Prostate gland (tissue), 2 donors: ENCODE measurements at places on chromosomes 13 and 19. TPM values are rescaled to one million over a fixed set of nuclear protein-coding genes. Genes with fewer than 3 reads are reported as not detected.
A peak's percentile ranks its signal among the peaks of the same experiment; 100 is the strongest.

GRCh38 chr19:46431824-46432223 lies 3.1 kb upstream of the PNMA8C start:
- DNase-seq = no peak

GRCh38 chr13:98570929-98571372 lies 6.0 kb downstream of the STK24 start:
- DNase-seq = no peak

DNA sequence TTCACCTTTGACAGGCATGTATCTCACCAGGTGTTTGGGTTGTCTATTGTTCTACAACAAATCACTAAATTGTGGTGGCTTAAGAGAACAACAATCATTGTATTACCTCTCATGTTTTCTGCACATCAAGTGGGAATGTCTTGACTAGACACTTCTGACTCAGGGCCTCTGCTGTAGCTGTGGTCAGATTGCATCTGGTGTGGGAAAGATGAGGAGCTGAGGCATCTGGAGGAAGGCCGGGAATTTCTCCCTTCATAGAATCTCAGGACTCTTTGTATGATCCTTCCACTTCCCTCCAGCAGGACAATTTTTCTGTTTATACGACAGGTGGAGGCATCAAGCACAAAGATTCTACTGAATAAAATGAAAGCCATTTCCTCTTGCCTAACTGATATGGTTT lies 511.8 kb upstream of the NBEA start:
- DNase-seq = no peak

DNA sequence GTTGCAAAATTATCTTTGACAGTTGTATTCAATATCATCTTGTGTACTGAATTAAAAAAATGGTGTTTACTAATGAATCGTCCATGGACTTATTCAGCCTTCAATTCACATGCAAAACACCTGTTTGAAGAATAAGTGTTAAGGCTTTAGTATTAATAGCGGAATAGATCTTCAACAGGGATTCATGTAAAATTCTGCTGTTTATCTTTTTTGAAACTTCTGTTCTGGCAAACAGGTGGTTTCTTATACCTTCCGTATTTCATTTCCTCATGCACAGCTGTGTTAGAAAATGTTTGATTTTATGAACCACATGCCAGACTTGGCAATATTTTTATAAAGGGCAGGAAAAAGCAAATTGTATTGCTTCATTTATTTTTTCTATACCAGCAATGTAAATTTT lies 255.7 kb downstream of the DACH1 start:
- DNase-seq = no peak

The ZNF90 gene
- 4.5 TPM for total RNA-seq

The GSX1 gene
- not detected for total RNA-seq

DNA sequence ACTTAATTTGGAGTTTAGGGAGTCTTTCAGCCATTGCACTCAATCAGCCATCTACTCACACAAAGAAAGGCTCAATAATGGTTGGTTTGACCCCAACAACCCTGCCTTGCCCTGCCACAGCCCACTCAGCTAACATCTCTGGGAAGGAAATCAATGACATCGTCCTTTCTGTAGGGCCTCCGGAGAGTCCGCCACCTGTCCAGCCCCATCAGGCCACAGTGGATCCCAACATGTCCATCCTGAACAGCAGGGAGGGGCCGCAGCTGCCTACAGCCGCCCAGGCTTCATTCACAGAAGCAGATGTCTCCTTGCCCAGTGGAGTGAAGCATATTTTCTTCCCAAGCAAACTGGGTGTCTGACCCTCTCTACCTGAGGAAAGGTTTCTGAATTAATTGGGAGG lies 4.2 kb upstream of the CDX2 start:
- no peak for DNase-seq

GRCh38 chr13:77810430-77810829 lies 108.2 kb downstream of the EDNRB start:
- no peak for DNase-seq

DNA sequence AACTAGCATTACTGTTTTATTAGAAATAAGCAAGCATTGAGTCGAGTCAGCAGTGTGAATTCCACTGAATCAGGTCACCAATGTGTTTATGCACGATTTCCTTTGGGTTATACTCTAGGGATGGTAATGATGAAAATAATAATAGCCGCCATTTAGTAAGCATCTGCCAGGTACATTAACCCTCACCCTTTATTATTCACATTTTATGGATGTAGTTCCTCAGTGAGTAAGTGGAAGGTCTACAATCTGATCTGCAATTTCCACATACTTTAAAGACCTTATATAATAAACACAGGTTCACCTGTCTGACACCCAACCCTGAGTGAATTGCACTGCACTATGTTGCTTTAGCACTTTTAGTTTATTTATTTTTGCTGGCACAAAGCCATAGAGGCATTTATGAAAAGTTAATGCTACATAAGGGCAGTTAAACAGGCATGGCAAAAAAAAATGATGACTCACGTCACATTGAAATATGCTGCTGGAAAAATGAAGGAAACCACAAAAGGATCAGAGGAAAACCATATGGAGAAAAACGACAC lies 122.4 kb downstream of the TRPC4 start:
- DNase-seq = no peak

- peak; percentile 5 for DNase-seq
Observed at GRCh38 chr13:109256866-109257760, 529.3 kb downstream of the IRS2 start.

DNA sequence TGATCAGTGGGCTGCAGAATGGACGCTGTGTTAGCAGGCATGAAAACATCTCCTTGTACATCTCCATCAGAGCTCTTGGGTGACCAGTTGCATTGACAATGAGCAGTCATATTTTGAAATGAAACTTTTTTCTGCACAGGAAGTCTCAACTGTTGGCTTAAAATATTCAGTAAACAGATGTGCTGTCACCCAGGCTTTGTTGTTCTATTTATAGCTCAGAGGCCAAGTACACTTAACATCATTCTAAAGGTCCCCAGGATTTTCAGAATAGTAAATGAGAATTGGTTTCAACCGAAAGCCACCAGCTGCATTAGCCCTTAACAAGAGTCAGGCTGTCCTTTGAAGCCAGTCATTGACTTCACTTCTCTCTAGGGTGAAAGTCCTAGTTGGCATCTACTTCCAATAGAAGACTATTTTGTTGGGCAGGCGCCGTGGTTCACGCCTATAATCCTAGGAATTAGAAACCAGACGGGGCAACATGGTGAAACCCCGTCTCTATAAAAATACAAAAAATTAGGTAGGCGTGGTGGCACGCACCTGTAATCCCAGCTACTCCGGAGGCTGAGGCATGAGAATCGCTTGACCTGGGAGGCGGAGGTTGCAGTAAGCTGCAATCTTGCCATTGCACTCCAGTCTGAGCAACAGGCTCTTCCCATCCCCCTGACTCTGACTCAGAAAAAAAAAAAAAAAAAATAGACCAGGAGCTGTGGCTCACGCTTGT lies 7.9 kb upstream of the PDE4A start:
- DNase-seq = no peak

DNA sequence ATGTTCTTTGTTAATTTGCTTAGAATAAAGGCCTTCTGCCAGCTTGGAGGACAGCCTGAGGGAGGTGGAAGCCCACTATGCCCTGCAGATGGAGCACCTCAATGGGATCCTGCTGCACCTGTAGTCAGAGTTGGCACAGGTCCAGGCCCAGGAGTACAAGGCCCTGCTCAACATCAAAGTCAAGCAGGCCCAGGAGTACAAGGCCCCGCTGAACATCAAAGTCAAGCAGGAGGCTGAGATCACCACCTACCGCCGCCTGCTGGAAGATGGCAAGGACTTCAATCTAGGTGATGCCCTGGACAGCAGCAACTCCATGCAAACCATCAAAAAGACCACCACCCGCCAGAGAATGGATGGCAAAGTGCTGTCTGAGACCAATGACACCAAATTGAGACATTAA lies 41.7 kb downstream of the ZNF85 start:
- DNase-seq = no peak

The CALR3 gene
- 0.91 TPM for total RNA-seq

The HIPK4 gene
- 2.6 TPM for total RNA-seq

DNA sequence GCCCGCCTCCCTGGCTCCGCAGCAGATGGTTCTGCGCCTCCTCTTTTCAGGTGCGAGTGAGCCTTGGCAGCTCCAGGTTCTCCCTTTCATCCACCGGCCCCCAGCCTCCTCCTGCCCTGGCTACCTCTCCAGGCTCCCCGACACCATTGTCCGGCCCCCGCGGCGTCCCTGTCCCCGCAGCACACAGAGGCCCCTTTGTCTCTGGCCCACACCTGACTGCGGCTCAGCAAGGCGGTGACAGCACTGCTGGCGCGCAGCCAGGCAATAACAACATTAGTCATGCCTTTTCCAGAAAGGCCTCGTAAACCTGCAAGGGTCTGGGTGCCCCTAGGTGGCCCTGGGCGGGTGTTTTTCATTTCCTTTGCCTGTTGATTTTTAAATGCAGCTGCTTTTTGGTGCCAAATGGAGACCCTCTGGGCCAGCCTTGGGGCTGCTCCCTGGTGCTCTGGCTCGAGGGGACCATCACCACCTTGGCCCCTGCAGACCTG lies 73.2 kb upstream of the MEDAG start:
- DNase-seq = peak; percentile 95

- peak; percentile 20 for DNase-seq
Observed at GRCh38 chr13:95540888-95541287, 11.6 kb upstream of the CLDN10 start.

The NBEA gene
- total RNA-seq = 16.9 TPM

DNA sequence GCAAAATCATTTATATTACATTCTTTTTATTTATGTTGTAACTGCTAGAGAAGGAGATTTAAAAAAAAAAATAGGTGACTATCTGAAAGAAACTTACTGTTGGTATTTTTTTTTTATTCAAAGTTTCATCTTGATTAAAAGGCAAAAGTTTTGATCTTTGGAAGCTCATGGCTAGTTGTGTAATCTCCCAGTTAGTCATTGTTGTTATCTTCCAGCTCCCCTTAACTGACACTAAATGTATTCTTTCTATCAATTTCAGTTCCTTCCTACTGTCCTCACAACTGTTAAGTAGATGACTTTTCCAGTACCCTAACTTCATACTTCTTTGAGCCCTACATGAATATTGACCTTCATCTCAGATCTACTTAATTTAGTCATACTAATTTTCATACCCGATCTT lies 71.1 kb downstream of the PIBF1 start:
- DNase-seq = no peak

The HSPB6 gene
- total RNA-seq = 32.2 TPM

GRCh38 chr13:90833951-90834350 lies 513.5 kb upstream of the MIR17HG start:
- no peak for DNase-seq

GRCh38 chr13:44244288-44244687 lies 129.3 kb upstream of the SERP2 start:
- no peak for DNase-seq

- DNase-seq = no peak
Observed at GRCh38 chr13:26019251-26019650, 32.6 kb downstream of the SHISA2 start.

DNA sequence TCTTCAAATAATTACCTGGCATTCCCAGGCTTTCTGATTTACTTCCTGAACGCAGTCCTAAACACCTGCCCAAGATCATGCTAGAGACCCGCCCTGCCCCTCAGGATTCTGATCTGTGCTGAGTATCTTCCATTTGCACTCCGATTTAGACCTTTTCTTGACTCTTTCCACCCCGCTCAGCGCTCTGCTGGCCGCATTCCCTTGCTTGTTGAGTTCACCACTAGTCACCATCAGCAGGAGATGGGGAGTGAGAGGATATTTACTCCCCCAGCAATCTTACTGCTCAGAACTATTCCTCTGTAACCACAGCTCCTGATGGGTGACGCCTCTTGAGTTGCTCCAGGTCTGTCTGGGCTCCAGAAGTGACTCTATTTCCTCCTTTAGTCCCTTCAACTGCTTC lies 419.4 kb upstream of the MIR17HG start:
- no peak for DNase-seq
